ENCODE measurements at places on chromosomes 5 and 9. TPM values are rescaled to one million over a fixed set of nuclear protein-coding genes. Genes with fewer than 3 reads are reported as not detected.

OMD gene
- total RNA-seq = not detected

DAPK1 gene
- total RNA-seq = 31.7 TPM

FAM151B gene
- 0.12 TPM for total RNA-seq

RANBP3L gene
- total RNA-seq = not detected

TJP2 gene
- 5.1 TPM for total RNA-seq

TAF11L9 gene
- total RNA-seq = not detected

ADGRV1 gene
- total RNA-seq = not detected

PLPP7 gene
- total RNA-seq = not detected

EGFL7 gene
- total RNA-seq = 0.52 TPM

ELOVL7 gene
- total RNA-seq = not detected

ZER1 gene
- total RNA-seq = 22.4 TPM

PCDHB12 gene
- total RNA-seq = not detected

ZNF462 gene
- total RNA-seq = not detected

- DNase-seq = no peak
Observed at GRCh38 chr9:10130061-10130675, 482.6 kb downstream of the PTPRD start.

GRCh38 chr9:127389381-127390247 is 7.4 kb upstream of the SLC2A8 start:
- DNase-seq = no peak

DNA sequence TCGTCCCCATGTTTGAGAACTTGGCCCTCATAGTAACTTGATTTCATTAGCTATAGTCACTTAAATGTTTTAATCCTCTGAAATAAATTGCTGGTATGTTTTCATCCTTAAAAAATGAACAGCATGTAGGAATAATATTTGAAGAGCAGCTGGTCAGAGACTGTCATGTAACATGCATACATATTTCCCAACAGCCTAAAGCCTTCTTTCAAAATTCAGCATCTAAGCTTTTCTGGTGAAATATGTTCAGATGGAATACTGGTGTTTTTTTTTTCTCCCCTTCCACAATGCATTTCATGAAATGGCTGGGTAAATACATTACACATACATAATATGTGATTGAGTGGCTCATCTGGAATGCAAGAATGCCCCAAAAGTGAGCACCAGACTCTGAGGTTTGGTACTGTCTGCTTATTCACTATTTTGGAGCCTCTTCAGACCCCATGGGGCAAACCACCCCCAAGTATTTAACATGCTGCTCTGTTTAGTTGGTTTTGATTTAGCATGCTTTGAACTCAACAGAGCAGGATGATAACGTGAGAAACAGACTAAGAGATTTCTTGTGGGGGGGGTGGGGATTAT is 94.0 kb downstream of the SMARCA2 start:
- DNase-seq = no peak

DNA sequence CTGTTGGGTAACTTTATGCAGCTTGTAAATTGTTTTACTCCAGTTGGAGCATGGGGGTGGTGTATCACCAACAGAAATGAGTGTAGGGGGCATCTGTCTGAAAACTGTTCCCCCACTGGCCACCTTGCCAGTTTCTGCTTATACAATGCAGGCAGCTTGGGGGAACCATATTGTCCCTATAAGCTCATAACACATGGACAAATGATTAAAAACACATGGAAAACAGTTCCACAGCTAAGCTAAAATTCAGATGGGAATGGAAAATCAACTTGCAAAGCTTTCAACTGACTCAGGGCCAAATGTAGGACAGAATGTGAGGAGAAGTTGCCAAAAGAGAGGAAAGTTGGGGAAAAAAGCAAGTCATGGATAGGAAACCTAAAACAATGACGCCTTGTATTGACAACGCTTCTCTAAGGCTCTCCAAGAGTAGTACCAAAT is 7.9 kb upstream of the CER1 start:
- DNase-seq = no peak

DNA sequence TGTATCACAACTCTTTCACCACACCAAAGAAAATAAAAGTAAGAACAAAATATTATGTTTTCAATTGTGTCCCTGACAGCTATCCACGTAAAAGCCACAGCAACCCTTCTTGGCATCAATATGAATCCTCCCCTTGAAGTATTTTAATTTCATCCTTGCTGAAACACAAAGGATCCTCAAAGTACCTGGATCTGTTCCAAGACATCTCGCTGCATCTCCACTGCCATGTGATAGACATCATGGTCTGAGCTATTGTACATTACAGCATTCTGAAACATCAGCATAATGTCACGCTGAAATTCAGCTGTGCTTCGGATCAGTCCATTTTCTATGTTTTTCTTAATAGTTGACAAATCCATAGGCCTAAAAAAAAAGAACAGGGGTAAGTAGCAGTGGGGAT is 17.7 kb downstream of the BRD8 start:
- no peak for DNase-seq

DNA sequence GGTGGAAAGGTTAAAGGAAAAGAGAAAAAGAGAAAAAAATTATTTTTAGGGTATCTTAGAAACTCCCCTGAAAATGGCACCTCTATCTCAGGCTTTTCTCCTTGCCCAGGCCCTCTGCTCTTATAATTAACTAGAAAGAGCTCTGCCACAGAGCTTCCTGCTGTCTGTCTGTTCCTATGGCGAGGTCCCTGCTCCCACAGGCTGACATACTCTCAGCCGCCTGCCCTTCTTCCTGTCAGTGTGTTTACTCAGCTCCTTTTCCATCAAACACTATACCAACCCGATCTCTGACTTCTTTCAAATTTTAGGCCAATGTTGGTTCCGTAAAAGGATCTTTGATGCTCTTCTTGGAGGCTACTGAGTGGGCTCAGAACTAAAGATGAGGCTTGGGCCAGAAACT is 482.6 kb downstream of the DMAC1 start:
- DNase-seq = no peak

GRCh38 chr9:19156026-19156474 is 28.8 kb upstream of the PLIN2 start:
- no peak for DNase-seq

- DNase-seq = no peak
Observed at GRCh38 chr5:15513431-15513830, 13.5 kb downstream of the FBXL7 start.

GRCh38 chr5:180141068-180141660 is 67.8 kb downstream of the RASGEF1C start:
- no peak for DNase-seq

GRCh38 chr5:163813900-163814299 is 308.5 kb downstream of the MAT2B start:
- DNase-seq = no peak

DNA sequence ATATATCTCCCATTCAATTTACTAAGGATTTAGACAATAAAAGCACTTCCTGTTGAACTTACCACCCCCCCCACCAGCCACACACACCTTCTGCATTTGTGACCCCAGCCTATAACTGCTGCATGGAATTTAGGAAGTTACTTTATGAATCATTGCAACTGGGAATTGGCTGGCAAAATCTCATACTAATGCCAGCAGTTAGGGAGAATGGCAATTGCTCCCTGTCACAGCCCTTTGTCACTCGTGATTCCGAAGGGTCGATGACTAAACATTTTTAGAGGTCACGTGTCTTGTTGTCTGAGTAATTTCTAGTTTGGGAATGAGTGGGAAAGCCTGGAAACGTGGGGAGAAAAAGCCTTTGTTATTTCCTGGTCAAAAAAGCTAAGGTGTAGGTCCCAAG is 46.6 kb upstream of the PCA3 start:
- no peak for DNase-seq

GRCh38 chr5:16480821-16481538 is 15.4 kb upstream of the ZNF622 start:
- DNase-seq = no peak

DNA sequence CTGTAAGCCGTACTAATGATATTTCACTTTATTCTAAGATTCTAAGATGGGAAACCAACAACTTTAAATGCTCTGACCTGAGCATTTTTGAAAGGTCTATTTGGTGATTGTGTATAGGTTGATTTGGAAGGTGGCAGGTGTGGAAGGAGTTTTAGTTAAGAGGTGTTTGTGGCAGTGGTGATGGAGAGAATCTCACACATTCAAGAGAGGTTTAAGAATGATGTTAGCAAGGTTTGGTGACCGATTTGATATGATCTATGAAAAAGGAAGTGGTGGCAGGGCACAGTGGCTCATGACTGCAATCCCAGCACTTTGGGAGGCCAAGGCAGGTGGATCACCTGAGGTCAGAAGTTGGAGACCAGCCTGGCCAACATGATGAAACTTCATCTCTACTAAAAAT is 319.2 kb upstream of the CD180 start:
- DNase-seq = no peak

GRCh38 chr5:36585701-36586100 is 20.7 kb upstream of the SLC1A3 start:
- no peak for DNase-seq

GRCh38 chr9:120306561-120306960 is 273.4 kb downstream of the CDK5RAP2 start:
- DNase-seq = no peak

- no peak for DNase-seq
Observed at GRCh38 chr9:116991051-116991450, 303.9 kb downstream of the TRIM32 start.

DNA sequence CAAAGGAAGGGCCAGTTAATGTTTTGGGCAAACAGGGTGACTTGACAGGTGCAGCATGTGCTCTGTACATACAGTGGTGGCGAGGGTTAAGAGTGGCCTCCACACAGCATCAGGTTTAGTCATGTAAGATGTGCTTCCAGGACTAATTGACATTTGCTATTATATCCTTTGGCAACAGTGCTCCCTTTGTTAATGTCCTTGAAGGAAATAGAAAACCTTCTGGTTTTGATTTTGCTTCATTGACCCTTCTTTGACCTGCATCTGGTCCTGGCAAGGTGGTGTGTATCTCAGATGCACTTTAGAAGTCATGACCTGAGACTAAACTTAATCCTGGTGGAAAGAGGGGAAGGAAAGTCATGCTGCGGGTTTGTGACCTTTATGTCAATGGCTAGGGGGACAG is 440.0 kb downstream of the ENC1 start:
- DNase-seq = no peak

DNA sequence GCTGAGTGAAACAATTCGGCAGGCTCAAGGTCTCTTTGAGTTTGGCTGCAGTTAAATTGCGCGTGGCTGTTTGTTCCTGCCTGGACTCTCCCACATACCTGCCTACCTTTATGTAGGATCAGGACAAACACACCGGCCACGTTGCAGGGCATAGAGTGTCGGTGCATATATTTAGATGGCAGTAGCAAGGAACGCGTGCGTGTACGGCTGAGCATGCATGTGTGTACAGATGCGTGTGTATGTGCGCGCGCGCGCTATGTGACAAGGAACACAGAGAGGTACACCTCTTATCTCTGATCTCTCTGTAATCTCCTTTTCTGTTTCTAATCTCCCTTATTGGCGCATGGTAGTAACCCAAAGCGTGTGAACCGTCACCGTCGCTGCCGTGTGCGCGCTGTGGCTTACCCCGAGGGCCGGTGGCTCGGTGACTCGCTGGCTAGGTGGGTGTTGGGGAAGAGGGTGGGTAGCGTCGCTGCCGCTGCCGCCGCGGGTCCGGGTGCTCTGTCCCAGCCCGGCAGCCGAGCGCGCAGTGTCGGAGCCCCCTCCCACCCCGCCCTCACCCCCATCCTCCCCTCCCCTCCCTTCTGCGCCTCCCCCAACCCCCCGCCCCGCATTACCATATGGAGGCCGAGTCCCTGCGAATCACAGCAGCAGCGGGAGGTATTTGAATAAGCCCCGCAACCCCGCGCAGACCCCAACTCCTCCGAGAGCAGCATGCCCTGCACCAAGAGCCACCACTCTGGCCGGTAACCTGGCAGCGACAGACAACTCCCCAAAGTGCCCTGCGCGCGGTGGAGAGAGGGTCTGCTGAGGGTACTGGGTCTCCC is 204.8 kb downstream of the MEF2C start:
- DNase-seq = no peak

GRCh38 chr5:157744051-157745011 is 819 bp downstream of the LSM11 start:
- DNase-seq = peak; percentile 65

DNA sequence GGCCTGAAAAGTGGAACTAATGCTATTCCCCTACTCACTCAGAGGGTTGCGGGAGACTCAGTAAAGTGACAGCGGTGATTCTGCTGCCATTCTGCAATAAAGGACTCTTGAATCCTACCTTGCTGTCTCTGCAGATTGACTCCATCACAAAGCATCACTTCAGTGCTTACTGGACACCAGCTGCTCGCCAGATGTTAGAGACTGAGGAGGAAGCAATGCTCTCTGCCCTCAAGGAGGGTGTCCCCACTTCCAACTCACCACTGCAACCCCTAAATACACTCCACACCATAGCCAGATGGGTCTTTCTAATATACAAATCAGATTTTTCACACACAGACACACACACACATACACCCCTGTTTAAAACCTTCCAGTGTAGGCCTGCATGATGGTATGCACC is 21.4 kb downstream of the TTLL11 start:
- no peak for DNase-seq

GRCh38 chr5:82661933-82662332 is 383.8 kb upstream of the RPS23 start:
- DNase-seq = no peak

DNA sequence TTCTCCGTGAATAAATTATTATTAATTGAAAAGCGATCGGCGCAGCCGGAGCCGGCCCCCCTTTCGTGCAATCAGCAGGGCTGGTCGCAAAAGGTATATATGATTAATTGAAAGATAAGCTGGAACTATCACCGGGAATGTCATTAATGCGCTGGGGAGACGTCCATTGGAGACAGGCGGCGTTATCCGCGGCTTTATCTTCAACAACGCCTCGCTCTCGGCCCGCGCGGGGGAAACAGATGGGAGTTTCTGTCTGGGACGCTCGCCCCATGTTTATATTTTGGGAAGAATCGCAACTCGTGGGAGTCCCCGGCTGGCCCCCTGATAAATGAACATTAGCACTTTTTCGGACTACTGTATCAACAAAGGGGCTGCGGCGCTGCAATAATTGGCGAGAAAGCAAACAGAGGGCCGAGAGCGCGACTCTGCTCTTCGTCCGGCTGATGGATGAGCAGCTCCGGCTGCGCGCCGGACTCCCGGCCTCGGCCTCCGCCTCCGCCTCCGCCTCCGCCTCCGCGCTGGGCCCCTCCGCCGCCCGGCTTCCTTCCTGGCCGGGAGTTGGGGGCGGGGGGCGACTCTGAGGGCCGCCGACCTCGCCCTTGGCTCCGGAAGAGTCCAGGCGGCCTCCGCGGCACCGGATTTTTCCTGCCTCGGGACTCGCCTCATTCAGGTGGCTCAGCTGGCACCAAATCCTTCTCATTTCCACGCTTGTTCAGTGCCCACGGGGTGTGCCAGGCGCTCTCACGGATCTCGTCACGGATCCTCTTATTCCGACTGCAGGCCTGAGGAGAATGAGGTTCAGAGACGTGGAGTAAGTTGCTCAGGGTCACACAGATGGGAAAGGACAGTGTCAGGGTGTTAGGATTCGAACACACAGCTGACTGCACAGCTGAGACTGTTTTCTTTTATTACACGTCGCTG is 3.6 kb upstream of the NKX2-5 start:
- DNase-seq = no peak

- no peak for DNase-seq
Observed at GRCh38 chr9:97660340-97660739, 26.7 kb downstream of the NCBP1 start.
